ENCODE measurements at places on chromosomes 1 and 21. TPM values are rescaled to one million over a fixed set of nuclear protein-coding genes. Genes with fewer than 3 reads are reported as not detected.

The APOBEC4 gene
- total RNA-seq: 0.34 TPM

The ZNF683 gene
- total RNA-seq: not detected

The VCAM1 gene
- 2.9 TPM for total RNA-seq

The LRRIQ3 gene
- 0.68 TPM for total RNA-seq

The OR2L3 gene
- total RNA-seq: 0.41 TPM

The TNFRSF9 gene
- total RNA-seq: not detected

The MIA3 gene
- 64.3 TPM for total RNA-seq

The HSD3B2 gene
- total RNA-seq: not detected

The GBP6 gene
- total RNA-seq: not detected

The GBP1 gene
- 13.9 TPM for total RNA-seq

The GLIS1 gene
- 8.1 TPM for total RNA-seq

The APP gene
- total RNA-seq: 267 TPM

The SLC30A2 gene
- 0.05 TPM for total RNA-seq

The CELA3A gene
- total RNA-seq: not detected

The PRAMEF33 gene
- not detected for total RNA-seq

The ATP6V1G3 gene
- not detected for total RNA-seq

The ADAMTS1 gene
- 110 TPM for total RNA-seq
